IPS DF 19.7 (cell line): ENCODE measurements at places on chromosomes 12 and 14.

DNA sequence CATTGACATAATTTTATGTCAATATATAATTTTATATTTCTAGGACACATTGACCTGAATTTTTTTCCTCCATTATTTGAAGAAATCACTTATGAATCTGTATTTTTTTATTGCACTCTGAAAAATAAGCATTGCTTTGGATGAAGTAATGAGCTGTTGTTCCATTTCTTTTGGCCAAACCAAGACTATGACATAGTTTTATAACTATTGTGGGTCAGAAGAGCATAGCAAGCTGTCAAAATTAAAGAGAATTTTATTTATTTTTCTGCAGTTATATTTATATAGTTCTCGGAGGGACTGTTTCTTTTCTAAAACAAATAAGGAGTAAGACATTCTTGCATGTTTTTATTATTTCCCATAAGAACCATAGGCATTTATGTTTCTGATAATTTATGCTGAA is 8.5 kb downstream of the C12orf75 start:
- DNase-seq: no peak

DNA sequence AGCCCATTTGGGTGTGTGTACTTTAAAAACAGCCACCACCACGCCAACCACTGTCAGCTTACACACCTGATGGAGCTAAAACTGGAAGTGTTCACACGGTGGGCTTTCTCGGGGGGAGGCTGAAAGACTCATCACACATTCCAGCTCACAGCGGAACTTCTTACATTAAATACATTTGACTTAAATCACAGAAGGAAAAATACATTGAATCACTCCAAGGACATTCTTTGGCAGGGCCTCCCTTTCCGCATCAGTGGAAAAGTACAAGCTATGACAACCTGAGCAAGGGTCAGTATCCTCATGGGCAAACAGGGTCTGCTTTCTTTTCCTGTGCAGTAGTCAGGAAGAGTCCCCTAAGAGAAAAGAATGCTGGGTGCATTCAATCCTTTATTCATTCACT is 31.0 kb upstream of the TC2N start:
- no peak for DNase-seq

GRCh38 chr12:27595231-27595642 is 71.2 kb downstream of the PPFIBP1 start:
- no peak for DNase-seq

DNA sequence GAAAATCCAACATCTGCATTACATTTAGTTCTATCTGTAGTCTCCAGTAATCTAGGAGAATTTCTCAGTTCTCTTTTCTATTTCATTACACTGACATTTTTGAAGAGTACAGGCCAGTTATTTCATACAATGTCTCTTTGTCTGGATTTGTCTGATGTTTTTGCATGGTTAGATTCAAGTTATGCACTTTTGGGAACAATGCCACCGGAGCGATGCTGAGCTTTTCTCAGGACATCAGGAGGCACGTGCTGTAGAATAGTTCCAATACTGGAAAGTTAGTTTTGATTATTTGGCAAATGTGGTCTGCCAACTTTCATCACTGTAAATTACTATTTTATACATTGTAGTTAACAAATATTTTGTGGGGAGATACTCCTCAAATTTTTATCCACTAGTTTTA is 43.1 kb downstream of the ALDH1L2 start:
- DNase-seq: no peak

DNA sequence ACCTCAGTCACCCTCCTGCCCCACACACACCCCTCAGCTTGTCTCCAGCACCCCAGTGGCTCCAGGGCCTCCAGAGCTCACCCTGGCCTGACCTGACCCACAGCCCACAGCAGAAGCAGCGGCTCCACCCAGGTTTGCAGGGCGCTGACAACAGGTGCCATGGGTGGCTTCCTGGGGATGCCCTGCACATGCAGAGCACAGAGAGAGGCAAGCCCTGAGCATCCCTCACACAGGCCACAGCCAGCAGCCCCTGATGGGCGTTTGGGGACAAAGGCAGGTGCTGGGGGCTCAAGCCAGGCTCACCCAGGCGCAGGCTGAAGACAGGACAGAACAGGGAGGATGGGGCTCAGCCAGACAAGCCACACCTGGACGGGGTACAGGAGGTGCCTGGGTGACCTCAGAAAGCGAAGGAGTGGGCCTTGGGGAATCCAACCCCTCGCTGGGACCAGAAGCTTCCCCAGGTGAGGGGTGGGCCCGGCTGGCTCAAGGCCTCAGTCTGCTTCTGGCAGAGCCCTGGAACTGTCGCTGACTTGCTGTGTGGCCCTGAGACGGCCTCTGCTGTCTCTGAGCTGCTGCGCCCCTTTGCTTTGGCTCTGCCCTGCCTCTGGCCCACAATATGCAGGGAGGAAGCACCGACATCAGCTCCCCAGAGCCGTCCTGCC is 10.6 kb downstream of the ARL6IP4 start:
- no peak for DNase-seq

GRCh38 chr14:50039734-50040400 is 76.5 kb downstream of the VCPKMT start:
- DNase-seq: no peak

- no peak for DNase-seq
Measured at GRCh38 chr12:111469401-111469800, 63.7 kb downstream of the SH2B3 start.

DNA sequence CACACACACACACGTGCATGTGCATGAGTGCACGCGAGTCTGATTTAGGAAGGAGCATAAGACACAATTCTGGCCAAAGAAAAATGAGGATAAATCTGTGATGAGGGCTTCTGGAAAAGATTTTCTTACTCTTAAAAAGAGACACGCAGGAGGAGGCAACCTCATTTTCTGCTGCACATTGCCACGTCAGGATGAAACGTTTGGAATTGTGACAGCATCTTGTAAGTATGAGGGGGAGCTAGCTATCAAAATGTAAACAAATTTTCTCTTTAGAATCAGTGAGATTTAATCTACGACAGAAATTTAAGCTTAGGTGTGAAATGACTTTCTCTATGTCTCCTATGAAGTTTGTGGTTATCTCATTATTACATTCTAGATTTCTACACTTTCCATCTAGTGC is 31.1 kb upstream of the NUBPL start:
- no peak for DNase-seq

- DNase-seq: no peak
Measured at GRCh38 chr14:100714258-100714892, 12.3 kb upstream of the DLK1 start.

DNA sequence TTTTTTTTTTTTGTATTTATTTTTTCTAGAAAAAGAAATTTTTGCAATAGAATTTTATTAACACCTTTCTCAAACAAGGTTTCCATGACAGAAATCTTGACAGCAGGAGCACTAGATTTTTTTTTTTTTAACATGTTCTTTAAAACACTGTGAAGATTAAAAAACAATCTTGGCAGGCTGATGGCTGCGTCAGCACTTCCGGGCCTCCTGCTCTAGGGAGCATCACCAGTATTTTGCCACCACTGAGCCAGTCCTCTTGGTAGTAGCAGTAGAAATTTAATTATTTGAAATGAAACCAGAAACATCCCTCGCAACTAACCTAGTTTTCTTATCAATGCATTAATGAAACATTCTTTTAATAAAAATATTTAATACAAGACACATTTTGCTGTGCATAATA is 99.6 kb downstream of the APAF1 start:
- no peak for DNase-seq

GRCh38 chr14:95659293-95659989 is 26.8 kb upstream of the TCL1B start:
- DNase-seq: no peak

- DNase-seq: no peak
Measured at GRCh38 chr12:12929696-12930095, 22.3 kb downstream of the GPRC5D start.

GRCh38 chr12:75783093-75783877 is 248.3 kb downstream of the PHLDA1 start:
- no peak for DNase-seq

- DNase-seq: no peak
Measured at GRCh38 chr12:53414756-53415417, 8.8 kb upstream of the AMHR2 start.

DNA sequence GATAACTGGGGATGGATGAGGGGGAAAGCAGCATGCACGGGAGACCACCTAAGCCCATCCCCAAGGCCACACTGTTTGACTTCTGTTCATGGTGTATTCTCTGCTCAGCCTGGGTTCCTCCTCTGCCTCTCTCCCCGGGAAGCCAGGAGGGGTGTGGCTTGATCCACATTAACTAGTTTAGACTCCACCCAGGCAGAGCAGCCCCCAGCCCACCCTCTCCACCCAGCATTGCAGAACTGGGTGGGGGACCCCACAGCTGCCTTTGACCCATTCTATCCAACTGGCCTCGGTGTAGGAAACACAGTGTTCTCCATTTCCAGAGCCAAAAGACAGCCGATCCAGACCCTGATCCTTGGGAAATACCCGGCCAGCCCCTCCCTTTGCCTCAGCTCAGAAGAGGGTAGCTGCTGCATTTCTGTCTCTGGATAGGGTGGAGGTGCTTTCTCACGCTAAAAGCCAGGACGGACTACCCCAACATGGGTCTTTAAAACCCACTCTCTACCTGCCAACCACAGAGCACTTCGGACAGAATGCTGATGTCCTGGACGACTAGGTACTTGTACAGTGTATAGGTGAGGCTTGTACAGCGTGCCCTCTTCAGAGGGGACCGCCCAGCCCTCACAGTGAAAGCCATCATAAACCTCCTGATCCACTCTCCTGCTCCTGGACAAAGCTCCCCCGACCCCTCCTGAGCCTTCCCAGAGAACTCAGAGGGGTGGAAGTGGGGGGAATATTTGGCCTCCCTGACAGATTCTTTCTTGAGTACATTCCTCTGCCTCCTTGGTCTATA is 9.4 kb downstream of the SPRYD3 start:
- no peak for DNase-seq

- DNase-seq: no peak
Measured at GRCh38 chr12:96811083-96811482, 96.0 kb upstream of the NEDD1 start.

GRCh38 chr14:91254461-91254860 is 10.0 kb upstream of the GPR68 start:
- DNase-seq: no peak

GRCh38 chr12:114764510-114764909 is 80.5 kb upstream of the TBX3 start:
- DNase-seq: no peak

DNA sequence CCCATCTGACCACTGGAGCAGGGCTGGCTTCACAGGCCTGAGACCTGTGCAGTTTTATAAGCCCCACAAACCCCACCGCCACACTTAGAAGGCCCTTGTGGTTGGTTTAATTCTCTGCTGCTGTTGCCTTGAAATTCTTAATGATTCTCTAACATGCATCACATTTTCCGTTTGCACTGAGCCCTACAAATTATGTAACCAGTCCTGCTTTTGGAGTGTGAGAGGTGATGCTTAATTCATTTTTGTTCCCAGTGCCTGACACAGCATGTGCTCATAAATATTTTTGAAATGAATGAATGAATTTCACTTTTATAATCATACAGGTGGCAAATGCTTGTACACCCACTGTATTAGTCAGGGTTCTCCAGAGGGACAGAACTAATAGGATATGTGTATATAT is 52.8 kb upstream of the PLXNC1 start:
- no peak for DNase-seq

DNA sequence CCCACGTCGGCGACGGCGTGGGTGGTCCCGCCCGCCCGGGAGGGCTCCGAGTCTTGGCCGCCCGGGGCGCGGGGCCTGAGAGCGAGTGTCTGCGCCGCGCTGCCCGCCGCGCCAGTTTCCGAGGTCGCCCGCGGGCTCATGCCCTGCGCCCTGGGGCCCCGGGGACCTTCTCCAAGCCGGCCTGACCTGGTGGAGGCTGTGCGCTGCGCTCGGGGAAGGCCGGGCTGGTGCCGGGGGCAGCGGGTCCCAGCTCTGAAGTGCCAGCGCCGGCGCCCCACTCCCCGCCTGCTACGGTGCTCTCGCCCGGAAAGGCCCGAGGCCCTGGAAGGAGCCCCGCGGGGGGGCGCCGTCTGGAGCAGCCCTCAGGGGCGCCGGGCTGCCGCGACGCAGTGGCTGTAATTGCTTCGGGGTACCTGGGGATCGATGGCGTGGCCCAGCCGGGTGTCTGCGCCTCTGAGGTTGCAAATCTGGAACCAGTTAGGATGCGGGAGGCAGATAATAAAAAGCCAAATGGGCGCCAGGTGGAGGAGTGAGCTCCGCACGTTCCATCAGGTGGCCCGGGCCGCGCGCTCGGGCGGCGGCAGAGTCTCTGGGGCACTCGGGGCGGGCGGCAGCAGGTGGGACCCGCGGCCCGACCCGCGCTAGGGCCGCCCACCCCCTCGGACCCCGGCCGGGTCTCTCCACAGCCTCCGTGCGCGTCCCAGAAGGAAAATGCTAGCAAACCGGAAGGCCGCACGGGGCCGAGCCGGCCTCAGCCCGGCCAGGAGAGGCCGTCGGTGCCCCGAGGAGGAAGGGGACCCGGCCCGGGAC is 102.3 kb upstream of the DIO3 start:
- DNase-seq: no peak

DNA sequence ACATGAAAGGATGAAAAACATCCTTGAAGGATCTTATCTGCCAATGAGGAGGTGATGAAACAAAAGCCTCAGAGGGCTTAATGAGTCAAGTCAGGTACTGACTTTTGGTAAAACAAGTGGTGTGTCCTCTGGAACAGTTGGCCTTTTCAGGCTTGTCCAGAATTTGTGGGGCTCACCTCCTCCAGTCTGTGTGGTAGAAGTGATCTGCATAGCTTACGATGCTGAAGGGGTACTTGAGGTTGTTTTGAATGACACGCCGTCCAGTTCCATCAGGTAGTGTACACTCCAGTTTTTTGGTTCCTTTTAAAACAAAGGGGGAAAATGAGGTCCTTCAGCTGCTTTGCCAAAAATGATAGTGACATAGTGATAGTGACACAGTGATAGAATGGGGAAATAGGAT is 17.0 kb downstream of the RTRAF start:
- no peak for DNase-seq

DNA sequence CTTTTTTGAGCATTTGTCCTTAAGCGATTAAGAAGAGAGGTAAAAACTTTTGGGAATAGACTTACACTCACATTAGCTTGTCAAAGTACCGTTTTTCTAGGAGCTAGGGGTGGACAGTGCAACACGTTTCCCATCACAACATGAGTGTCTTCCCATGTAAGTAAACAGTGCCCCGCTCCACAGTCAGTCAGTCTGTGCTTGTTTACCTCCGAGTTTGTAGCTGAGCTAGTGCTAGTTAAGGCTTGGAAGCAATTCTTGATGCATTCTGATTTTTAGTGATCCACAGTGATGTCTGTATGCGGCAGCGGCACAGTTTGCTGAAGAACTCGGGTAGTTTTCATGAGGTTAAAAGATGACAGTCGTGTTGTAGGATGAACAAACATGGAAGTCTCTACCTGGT is 941 bp downstream of the ZDHHC17 start:
- no peak for DNase-seq

- no peak for DNase-seq
Measured at GRCh38 chr14:24954700-24955037, 95.3 kb downstream of the STXBP6 start.
